ENCODE measurements at places on chromosomes 12 and 14.

DNA sequence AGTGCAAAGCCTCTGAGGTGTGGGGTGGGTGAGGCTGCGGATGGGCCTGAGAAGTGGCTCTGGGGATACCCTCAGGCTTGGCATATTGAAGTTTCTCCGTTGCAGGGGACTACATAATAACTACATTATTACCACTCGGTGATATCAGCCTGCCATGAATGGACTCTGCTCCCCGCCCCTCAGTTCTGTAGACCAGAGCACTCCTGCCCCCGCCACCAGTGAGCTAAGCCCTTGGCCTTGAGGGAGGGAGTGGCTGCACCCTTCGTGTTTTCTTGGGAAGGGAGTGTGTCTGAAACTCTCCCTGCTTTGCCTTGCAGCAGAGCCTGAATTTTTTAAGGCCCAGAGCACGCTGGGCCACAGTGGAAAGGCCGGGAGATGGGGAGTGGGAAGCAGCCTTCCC, 1.7 kb downstream of the ORAI1 start:
- no peak for DNase-seq

- DNase-seq, result no peak
Observed at GRCh38 chr14:71488703-71489191, 443.5 kb upstream of the RGS6 start.

GRCh38 chr14:28488684-28489083, 277.9 kb upstream of the FOXG1 start:
- no peak for DNase-seq

- DNase-seq, result no peak
Observed at GRCh38 chr12:131188131-131189050, 234.7 kb downstream of the ADGRD1 start.

DNA sequence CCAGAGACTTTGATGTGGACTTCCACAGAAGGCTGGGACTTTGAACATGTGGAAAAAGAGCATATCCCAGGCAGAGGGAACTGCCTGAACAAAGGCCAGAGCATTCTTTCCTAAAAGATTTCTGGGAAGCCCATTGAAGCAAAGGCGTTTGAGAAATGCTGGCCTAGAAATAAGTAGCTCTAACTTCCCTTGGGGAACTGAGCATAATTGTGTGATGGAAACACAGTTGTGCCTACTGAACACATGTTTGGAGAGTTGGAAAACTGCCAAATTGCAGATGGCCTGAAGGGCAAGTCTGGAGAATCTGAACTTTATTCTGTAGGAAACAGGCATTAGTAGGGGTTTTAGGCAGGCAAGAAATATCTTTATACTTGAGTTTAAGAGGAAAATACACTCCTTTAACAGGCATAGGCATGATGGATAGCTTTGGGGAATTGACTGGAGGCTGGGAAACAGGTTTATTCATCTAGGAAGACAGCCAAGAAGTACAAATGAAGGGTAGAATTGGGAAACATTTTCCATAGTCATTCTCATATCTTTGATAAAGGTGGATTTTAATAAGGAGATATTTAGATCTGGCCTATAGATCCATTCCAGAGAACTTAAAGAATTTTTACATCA, 134.1 kb downstream of the TPH2 start:
- no peak for DNase-seq

GRCh38 chr12:29164477-29165393, 15.7 kb downstream of the FAR2 start:
- no peak for DNase-seq

DNA sequence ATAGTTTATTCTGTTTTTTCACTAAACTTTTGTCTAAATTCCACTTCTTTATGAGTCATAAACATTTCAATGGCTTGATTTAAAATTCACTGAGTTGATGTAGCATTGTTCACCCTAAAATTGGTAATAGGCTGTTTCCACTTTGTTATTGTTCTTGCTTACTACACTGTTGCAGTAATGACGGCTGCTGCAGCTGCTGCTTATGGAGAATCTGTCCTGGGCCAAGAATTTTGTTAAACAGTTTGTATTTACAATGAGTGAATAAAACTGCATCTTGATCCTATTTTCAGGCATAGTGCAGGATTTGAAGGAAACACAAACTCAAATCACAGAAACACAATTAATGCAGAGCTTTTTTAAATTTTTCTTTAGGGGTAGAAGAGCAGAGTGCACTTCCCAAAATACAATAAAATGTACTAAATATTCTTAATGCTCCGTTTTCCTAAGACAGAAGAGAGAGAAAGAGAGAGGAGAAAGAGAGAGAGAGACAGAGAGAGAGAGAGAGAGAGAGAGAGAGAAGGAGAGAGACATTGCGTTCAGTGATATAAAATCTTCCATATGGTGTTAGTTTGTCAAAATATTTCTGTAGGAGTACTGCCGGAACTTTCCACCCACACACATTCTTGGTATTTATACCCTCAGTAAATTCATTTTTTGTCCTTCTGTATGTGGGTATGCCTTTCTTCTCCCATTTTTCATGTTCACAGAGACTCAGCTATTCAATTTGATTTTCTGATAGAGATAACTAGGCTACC, 266.4 kb downstream of the LRFN5 start:
- DNase-seq, result no peak

- peak; percentile 51 for DNase-seq
Observed at GRCh38 chr14:96297000-96297399, 41.0 kb downstream of the BDKRB1 start.

GRCh38 chr14:54735424-54735823, 167.2 kb downstream of the GCH1 start:
- no peak for DNase-seq

GRCh38 chr12:101552277-101552676, 42.5 kb upstream of the MYBPC1 start:
- no peak for DNase-seq

- no peak for DNase-seq
Observed at GRCh38 chr12:106287364-106287763, 15.2 kb upstream of the TCP11L2 start.

DNA sequence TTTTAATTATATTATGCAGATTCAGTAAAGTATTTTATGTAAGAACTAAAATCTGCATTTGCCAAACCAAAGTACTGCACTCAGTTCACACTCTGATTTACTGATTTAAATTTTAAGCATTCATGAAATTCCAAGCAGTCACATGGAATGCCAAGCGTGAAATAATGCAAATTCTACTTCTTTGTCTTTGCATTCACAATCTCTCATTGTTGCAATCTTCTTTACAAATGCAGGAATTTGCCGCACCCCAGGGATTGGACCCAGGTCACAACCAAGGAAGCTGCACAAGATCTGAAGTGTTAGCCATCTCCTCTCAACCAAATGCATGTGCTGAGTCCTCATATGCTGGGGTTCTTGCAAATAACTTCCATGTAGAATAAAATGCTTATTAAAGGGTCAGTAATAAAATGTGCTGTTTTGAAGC, 71.9 kb downstream of the TUNAR start:
- no peak for DNase-seq

DNA sequence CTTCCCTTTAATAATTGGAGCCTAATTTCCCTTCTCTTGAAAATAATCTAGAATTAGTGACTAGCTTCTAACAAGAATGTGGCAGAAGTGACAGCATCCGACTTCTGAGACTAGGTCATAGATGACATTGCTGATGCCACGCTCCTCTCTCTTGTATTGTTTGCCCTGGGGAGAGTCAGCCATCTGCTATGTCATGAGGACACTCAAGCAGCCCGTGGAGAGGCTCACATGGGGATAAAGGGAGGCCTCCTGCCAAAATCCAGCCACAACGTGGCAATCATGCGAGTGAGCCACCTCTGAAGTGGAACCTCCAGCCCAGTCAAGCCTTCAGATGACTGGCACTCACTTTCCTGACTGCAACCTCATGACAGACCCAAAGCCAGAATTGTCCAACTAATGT, 54.2 kb upstream of the LRRK2 start:
- DNase-seq, result no peak

DNA sequence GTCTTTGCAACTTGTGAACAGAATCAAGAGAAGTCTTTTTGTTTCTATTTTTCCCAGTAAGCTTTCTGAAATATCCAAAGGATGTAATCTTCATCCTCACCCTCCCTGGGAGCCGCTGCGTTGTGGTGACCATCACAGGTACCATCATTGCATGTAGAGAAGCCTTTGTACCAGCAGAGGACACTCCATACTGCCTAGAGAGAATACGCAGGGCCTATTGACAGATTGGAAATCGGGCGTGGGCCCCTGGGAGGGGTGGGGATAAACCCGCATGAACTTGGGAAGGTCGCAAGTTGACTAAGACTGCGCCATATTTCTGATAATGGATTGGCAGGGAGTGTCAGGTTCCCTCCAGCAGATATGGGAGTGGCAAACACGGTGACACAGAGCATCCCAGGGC, 12.7 kb downstream of the KRT1 start:
- DNase-seq, result no peak

DNA sequence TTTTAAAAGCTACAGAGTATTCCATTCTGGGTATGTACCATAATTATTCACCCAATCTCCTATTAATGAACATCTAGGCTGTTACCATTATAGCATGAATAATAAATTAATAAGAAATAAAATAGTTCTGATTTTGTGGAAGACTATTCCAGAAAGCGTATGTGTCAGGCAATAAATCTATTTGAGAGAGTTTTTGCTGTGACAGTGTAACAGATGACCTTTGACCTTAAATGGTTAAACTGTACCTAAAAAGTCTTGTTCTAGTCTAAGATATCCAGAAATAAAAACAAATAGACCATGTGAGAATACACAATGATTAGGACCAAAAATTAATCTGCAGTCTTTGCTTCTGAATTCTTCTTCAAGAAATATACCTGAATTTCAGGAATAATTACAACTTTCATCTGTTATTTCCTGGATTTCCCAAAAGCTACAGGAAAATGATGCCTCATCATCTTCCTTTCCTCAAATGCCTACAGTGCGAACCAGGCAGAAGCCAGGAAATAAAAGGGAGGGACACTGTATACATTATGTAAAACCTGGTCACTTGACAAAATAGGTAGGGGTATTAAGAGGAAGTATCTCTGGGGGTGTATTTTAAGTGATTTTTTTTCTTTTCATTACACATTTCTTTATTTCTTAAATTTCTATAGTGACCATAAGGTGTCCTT, 7.3 kb downstream of the TM7SF3 start:
- DNase-seq, result no peak
